ENCODE measurements at places on chromosomes 3 and 15. TPM values are rescaled to one million over a fixed set of nuclear protein-coding genes. Genes with fewer than 3 reads are reported as not detected.

DNA sequence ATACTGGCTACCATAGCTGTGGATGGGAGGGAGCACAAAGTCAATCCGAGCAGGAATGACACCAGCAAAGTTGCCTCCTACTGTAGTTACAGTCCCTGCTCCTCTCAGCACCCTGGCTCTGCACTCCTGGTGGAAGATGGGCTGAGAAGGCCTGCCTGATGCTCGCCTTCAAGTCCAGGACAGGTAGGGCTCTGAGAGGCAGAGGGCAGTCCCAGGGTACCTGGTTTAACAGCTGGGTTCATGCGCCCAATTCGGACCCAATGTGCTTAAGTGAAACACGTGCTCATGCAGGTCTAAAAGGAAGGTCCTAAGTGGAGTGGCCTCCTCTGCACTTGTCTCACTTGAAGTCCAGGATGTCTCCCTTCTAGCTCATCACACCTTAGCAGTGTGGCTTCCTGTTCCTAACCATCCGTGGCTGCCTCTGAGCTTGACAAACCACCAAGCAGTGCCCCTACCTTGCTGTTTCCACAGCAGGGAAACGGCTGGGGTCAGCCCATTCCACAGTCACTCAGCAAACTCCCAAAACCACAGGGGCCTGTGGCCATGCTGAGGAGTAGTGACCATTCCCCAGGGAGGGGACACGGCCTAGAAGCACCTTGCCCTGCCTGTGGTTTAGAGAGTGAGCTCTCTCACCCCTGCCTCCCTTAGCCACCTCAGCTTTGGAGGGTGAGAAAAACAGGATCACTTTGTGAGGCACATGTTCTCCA is 3.9 kb upstream of the MUSTN1 start:
- H3K27me3 ChIP-seq, result no peaks in the 10 kb centered on the region
- peaks cover 19% of the 10 kb centered on the region for H3K4me1 ChIP-seq
- no peak overlapping the region for H3K4me3 ChIP-seq
- peaks cover 33% of the 10 kb centered on the region for H3K36me3 ChIP-seq

GRCh38 chr15:94943888-94944287 is 712.5 kb downstream of the MCTP2 start:
- no peaks in the 10 kb centered on the region for H3K27me3 ChIP-seq
- no peak for DNase-seq
- no peaks in the 10 kb centered on the region for H3K4me1 ChIP-seq
- no peak overlapping the region for H3K4me3 ChIP-seq
- no peak overlapping the region for H3K27ac ChIP-seq
- H3K36me3 ChIP-seq, result no peaks in the 10 kb centered on the region

- H3K27ac ChIP-seq, result no peak overlapping the region
- no peak overlapping the region for H3K4me3 ChIP-seq
- no peaks in the 10 kb centered on the region for H3K27me3 ChIP-seq
- H3K36me3 ChIP-seq, result no peaks in the 10 kb centered on the region
- DNase-seq, result no peak
- no peaks in the 10 kb centered on the region for H3K4me1 ChIP-seq
Observed at GRCh38 chr3:117881210-117881609, 1153.4 kb downstream of the IGSF11 start.

DNA sequence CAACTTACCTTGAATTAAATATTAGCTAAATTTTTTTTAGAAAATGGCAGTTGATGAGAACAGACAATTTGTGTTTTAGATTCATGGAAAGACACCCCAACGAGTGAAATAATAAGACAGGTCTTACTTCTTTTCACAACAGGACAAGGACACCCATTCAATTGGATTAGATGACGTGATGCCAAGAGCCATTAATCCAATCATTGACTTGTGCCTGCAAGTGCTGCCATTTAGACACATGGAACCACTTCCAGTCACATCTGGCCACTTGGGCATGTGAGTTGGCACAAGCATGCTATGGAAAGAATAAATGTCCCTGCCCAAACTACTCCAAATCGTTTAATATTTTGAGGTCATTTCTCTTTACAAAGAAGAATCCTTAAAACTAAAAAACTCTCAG is 1308.8 kb downstream of the ROBO2 start:
- H3K4me1 ChIP-seq, result no peaks in the 10 kb centered on the region
- no peak overlapping the region for H3K4me3 ChIP-seq
- H3K27ac ChIP-seq, result no peak overlapping the region

GRCh38 chr3:115790759-115791158 is 167.4 kb downstream of the GAP43 start:
- H3K4me1 ChIP-seq, result no peaks in the 10 kb centered on the region
- no peaks in the 10 kb centered on the region for H3K36me3 ChIP-seq

CCR2 gene
- total RNA-seq, result 17.8 TPM

DNA sequence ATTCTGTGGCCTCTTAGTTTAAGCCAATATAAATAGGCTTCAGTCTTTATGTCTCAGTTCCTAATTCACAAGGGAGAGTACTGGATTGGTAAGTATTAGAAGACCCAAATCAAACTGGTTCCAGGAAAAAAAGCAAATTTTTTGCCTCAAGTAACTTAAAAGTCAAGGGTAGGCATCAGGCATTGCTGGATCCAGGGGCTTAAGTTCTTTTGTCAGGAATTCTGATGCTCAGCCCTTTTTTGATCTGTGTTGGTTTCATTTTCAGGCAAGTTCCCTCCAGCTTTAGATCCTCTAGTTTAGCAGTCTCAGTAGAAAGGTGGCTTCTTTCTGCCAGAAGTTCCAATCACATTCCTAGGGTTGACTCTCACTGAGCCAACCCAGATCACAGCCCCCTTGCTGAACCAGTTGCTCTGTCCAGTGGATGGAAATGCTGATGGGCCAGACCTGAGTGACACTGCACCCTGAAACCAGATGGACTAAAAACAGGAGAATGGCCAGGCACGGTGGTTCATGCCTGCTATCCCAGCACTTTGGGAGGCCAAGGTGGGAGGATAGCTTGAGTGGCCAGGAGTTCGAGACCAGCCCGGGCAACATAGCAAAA is 253.5 kb downstream of the SHQ1 start:
- no peaks in the 10 kb centered on the region for H3K27me3 ChIP-seq
- H3K4me3 ChIP-seq, result no peak overlapping the region
- no peaks in the 10 kb centered on the region for H3K4me1 ChIP-seq
- DNase-seq, result no peak
- no peaks in the 10 kb centered on the region for H3K36me3 ChIP-seq

DNA sequence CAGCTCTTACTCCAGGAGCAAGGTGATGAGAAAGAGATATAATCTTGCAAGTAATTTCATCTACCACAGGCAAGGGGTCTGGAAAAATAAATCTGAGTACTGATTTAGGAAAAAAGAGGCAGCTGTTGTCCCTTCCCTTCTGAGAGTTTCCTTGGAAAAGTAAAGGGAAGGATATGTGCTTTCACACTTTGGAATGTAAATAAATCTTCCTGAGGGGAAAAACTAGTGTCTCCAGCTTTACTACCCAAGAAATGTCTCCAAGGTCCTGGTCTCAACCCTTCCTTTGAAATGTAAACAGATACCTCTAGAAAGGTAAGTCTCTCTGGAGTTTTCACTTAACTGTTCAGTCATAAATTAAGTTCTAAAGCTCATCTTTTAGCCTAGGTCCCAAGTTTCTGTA is 102.6 kb downstream of the DPH6 start:
- no peak overlapping the region for H3K27ac ChIP-seq
- no peaks in the 10 kb centered on the region for H3K4me1 ChIP-seq
- H3K27me3 ChIP-seq, result no peaks in the 10 kb centered on the region
- DNase-seq, result no peak
- no peak overlapping the region for H3K4me3 ChIP-seq

USP50 gene
- not detected for total RNA-seq

GRCh38 chr3:11555211-11555782 is 88.4 kb downstream of the VGLL4 start:
- no peak overlapping the region for H3K4me3 ChIP-seq
- H3K4me1 ChIP-seq, result peaks cover 49% of the 10 kb centered on the region
- peak overlapping the region; percentile 42 for H3K27ac ChIP-seq
- no peaks in the 10 kb centered on the region for H3K27me3 ChIP-seq
- peaks cover 41% of the 10 kb centered on the region for H3K36me3 ChIP-seq

SNX4 gene
- total RNA-seq, result 41.4 TPM

DNA sequence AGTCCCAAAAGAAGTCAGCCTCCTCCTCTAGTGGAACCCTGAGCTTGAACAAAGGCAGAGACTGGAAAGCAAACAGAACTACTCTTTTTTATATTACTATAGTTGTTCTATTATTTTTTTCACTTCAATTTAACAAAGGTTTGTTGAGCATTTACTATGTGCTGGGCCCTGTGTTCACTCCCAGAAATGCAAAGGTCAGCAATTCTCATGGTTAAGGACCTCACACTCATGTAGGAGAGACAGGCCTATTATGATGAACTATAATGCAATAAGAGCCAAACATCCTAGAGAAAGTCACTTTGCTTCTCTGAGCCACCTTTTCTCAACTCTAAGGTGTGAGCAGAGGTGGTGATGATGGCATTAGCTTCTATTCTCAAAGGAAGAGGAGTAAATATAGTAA is 82.1 kb upstream of the ARHGEF3 start:
- H3K27me3 ChIP-seq, result no peaks in the 10 kb centered on the region
- DNase-seq, result no peak
- no peaks in the 10 kb centered on the region for H3K36me3 ChIP-seq

GRCh38 chr15:55588815-55589115 is 620 bp upstream of the PYGO1 start:
- H3K4me1 ChIP-seq, result no peaks in the 10 kb centered on the region
- H3K27me3 ChIP-seq, result peaks cover 15% of the 10 kb centered on the region
- H3K27ac ChIP-seq, result peak overlapping the region; percentile 73
- no peaks in the 10 kb centered on the region for H3K36me3 ChIP-seq
